MCF 10A (cell line): ENCODE measurements at places on chromosomes 2 and 18. TPM values are rescaled to one million over a fixed set of nuclear protein-coding genes. Genes with fewer than 3 reads are reported as not detected.
A peak's percentile ranks its signal among the peaks of the same experiment; 100 is the strongest.

Gene COLEC11
- total RNA-seq = not detected in 2 replicates

DNA sequence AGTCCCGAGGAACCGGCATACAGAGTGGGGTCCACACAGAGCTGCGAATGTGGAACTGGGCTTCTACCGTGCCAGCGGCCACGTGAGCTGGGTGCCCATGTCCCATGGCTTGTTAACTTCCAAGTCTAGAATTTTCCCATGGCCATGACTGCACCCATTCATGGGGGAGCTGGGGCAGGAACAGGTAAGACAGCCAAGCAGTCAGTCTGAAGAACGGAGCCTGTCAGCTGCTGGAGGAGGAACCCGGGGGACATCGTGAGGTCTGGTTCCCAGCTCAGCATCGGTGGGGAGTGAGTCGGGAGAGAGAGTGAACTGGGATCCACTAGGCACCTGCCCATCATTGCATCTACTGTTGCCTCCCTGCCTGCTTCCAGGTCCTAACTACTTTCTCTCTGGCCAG is 86.9 kb downstream of the SH3RF3 start:
- H3K36me3 ChIP-seq = peaks cover 6% of the 10 kb centered on the region
- no peaks in the 10 kb centered on the region for H3K27me3 ChIP-seq
- H3K4me1 ChIP-seq = peaks cover 58% of the 10 kb centered on the region
- H3K4me3 ChIP-seq = no peak overlapping the region

DNA sequence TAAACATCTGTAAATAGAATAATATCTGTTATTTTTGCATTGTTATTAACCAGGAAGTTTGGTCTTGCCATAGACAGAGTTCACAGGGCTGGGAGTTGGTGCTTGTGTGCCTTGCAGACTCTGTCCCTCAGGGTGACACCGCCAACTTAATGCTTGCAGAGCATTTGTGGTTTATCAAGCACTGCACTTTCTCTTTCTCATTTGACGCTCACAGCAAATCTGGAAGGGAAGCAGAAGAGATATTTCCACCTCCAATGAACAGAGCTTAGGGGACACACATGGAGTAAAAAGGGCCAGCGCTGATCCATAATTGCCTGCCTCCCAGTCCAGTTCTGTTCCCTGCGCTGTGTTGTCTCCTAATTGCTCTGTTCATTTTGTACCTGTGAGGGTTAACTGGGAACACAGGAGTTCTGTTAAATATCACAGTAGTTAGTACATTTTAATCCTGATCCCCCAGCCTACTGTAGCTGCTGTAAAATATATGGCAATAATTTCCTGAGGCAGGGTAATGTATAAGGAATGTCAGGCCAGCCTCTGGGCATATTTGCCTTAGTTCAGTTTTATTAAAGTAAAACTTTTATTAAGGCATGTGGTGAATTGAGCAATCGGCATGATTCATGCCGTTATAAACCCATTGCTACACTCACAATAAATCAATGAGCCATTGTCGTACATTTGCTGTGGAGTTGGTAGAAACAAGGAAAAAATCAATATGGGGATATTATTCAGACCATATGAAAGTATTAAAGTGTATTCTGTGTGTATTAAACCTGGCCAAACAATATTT is 182.5 kb upstream of the OSR1 start:
- peaks cover 61% of the 10 kb centered on the region for H3K4me1 ChIP-seq
- H3K36me3 ChIP-seq = no peaks in the 10 kb centered on the region
- peak overlapping the region; percentile 18 for H3K27ac ChIP-seq
- peak; percentile 90 for DNase-seq
- no peaks in the 10 kb centered on the region for H3K27me3 ChIP-seq

DNA sequence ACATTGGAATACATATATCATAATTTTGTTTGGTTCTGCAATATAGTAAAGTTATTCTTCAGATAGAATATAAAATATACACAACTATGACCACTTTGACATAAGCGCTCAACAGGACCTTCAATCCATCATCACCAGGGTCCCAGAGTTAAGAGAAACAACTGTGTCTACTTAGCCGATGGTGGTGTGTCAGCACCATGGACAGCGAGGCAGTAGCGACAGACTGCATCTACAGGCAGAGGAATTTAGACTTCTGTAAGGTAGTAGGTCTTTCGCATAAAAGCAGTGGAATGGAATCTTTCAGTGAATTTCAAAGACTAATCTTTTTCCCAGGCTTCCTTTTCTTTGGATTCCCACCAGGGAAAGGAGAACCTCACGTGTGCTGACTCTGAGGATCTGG is 20.5 kb upstream of the LRPPRC start:
- no peaks in the 10 kb centered on the region for H3K4me1 ChIP-seq
- H3K4me3 ChIP-seq = no peak overlapping the region
- H3K36me3 ChIP-seq = no peaks in the 10 kb centered on the region
- H3K27me3 ChIP-seq = peaks cover 34% of the 10 kb centered on the region

Gene SAG
- not detected in 2 replicates for total RNA-seq

Gene TRPM8
- total RNA-seq = not detected in 2 replicates

- peaks cover 6% of the 10 kb centered on the region for H3K36me3 ChIP-seq
- no peaks in the 10 kb centered on the region for H3K27me3 ChIP-seq
- H3K4me1 ChIP-seq = peaks cover 9% of the 10 kb centered on the region
- H3K27ac ChIP-seq = no peak overlapping the region
Observed at GRCh38 chr18:49023271-49023937, 72.6 kb upstream of the SMAD7 start.

- no peaks in the 10 kb centered on the region for H3K36me3 ChIP-seq
- H3K4me1 ChIP-seq = peaks cover 11% of the 10 kb centered on the region
- peak; percentile 11 for DNase-seq
- no peaks in the 10 kb centered on the region for H3K27me3 ChIP-seq
- H3K27ac ChIP-seq = no peak overlapping the region
Observed at GRCh38 chr18:67771271-67771670, 254.8 kb upstream of the DSEL start.

Gene MYCN
- not detected in 2 replicates for total RNA-seq
